ENCODE measurements at places on chromosomes 4 and X.

- H3K4me3 ChIP-seq: peak overlapping the region; percentile 43
- H3K36me3 ChIP-seq: no peaks in the 10 kb centered on the region
- DNase-seq: no peak
- no peaks in the 10 kb centered on the region for H3K27me3 ChIP-seq
These were observed 4.8 kb upstream of the KIAA0232 start for GRCh38 chr4:6777636-6778281.

DNA sequence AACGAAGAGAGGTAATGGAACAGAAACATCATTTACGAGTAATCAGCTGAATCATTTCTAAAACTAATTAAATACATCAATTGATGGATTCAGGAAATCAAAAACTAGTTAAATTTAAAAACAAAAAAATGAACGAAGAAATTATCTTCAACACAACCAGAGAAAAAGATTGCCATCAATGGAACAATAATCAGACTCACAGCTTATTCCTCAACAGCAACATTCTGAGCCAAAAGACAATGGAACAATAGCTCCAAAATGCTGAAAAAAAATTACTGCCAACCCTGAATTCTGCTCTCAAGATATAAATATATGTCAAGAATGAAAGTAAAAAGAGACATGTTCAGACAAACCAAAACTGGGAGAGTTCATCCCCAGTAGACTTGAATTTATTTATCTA, 65.5 kb upstream of the KLF3 start:
- H3K4me3 ChIP-seq: no peak overlapping the region
- H3K27ac ChIP-seq: no peak overlapping the region

GRCh38 chrX:103927030-103927429, 35.4 kb upstream of the TMSB15B start:
- peaks cover 16% of the 10 kb centered on the region for H3K36me3 ChIP-seq
- H3K4me3 ChIP-seq: no peak overlapping the region
- H3K4me1 ChIP-seq: peaks cover 10% of the 10 kb centered on the region
- H3K27ac ChIP-seq: no peak overlapping the region

DNA sequence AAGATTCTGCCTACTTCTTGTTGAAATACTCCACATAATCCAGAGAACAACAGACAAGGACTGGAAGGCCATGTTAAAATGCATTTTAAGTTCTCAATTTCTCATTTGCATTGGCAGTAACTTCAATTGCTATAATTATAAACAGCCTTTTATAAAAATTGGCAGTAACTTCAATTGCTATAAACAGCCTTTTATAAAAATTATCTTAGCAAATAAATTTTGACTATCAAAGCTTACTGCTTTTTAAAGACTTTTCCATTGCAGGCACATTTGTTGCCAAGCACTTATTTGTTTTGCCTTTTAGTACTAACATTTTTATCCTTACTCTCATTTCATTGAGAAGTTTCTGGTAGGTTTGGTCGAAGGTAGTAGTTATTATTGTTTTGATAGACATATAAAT, 17.8 kb downstream of the SCFD2 start:
- DNase-seq: no peak
- no peaks in the 10 kb centered on the region for H3K27me3 ChIP-seq
- H3K4me3 ChIP-seq: no peak overlapping the region
- H3K27ac ChIP-seq: no peak overlapping the region
- peaks cover 2% of the 10 kb centered on the region for H3K4me1 ChIP-seq

DNA sequence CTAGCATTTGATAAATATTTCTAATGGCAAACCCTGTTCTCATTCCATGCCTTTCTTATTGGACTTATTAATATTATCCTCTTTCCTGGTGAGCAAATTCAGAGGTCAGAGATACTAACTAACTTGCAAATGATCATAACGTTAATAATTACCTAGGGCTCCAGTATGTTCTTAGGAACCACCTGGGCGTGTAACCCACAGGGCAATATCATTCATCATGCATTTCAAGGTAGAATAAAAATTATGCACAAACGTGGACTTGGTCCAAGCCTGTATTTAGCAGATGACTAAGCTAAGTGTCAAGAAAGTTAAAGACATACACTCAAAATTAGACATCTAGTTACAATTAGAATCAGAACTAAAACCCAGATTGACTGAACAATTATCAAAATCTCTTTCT, 850.1 kb downstream of the TRIML1 start:
- no peaks in the 10 kb centered on the region for H3K36me3 ChIP-seq
- no peaks in the 10 kb centered on the region for H3K27me3 ChIP-seq
- DNase-seq: no peak
- H3K27ac ChIP-seq: no peak overlapping the region
- H3K4me1 ChIP-seq: no peaks in the 10 kb centered on the region

GRCh38 chr4:5988086-5988845, 30.0 kb downstream of the C4orf50 start:
- H3K4me1 ChIP-seq: no peaks in the 10 kb centered on the region
- DNase-seq: no peak
- H3K27ac ChIP-seq: no peak overlapping the region

DNA sequence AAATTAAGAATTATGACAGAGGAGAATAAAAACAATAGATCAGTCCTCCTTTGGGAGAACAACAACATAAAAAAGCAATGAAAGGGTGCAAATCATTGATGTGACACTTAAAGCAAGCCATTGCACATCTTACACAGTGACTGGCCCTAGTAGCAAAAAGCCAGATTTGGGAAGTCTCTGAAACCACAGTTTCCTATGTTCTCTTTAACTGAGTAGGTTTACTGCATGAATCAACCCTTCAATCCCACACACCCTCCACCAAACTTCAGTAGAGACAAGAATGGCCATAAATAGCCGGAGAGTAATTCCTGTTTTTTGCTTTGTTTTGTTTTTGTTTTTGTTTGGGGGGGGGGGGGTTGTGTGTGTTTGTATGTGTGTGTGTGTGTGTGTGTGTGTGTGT, 180.8 kb downstream of the VEGFC start:
- DNase-seq: no peak
- H3K27me3 ChIP-seq: no peaks in the 10 kb centered on the region
- H3K36me3 ChIP-seq: no peaks in the 10 kb centered on the region
- no peak overlapping the region for H3K27ac ChIP-seq

GRCh38 chrX:13285229-13285628, 34.6 kb downstream of the ATXN3L start:
- DNase-seq: no peak
- H3K27ac ChIP-seq: no peak overlapping the region
- H3K27me3 ChIP-seq: no peaks in the 10 kb centered on the region
- H3K36me3 ChIP-seq: peaks cover 4% of the 10 kb centered on the region
- no peak overlapping the region for H3K4me3 ChIP-seq
- H3K4me1 ChIP-seq: peaks cover 5% of the 10 kb centered on the region

DNA sequence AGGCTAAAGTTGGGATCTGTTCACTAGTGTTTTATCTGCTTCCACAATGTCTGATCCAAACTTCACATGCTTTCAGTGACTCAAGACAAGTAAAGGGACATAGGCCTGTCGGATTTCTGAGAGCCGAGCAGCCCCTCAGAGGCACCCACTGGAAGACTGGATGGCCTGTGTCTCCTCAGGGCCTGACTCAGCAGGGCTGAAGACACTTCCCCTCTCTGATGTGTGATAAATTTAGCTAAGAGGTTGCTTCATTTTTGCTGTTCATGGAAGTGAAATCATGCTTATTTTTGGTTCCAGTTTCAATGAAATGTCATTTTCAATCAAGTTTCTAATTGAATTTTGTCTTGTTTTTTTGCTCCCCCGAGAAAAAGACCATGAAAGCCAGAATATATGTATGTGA, 93.7 kb downstream of the MXRA5 start:
- DNase-seq: no peak
- H3K4me3 ChIP-seq: no peak overlapping the region
- no peaks in the 10 kb centered on the region for H3K36me3 ChIP-seq
- no peaks in the 10 kb centered on the region for H3K4me1 ChIP-seq

DNA sequence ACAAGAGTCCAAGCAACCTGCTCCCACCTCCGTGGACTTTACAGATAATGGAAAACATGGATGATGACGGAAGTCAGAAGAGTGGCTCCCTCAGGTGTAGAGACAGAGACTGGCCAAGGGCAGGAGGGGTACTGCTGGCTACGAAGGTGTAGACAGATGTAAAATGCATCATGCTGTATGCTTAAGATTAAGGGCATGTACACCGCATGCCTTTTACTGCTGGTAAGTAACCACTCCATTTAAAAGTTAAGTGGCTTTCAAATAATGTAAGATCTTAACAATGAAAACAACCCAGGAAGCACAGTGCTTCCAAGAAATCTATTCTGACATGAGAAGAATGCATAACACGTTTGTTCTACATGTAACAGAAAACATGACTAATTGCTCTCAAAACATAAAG, 76.9 kb upstream of the FAM9B start:
- H3K27ac ChIP-seq: peak overlapping the region; percentile 82
- H3K27me3 ChIP-seq: no peaks in the 10 kb centered on the region
- peaks cover 13% of the 10 kb centered on the region for H3K4me1 ChIP-seq
- H3K4me3 ChIP-seq: no peak overlapping the region

GRCh38 chr4:89829470-89830138, 7.4 kb downstream of the SNCA start:
- peak overlapping the region; percentile 10 for H3K4me3 ChIP-seq
- H3K4me1 ChIP-seq: peaks cover 13% of the 10 kb centered on the region
- peaks cover 8% of the 10 kb centered on the region for H3K27me3 ChIP-seq
- no peak overlapping the region for H3K27ac ChIP-seq
- H3K36me3 ChIP-seq: no peaks in the 10 kb centered on the region

DNA sequence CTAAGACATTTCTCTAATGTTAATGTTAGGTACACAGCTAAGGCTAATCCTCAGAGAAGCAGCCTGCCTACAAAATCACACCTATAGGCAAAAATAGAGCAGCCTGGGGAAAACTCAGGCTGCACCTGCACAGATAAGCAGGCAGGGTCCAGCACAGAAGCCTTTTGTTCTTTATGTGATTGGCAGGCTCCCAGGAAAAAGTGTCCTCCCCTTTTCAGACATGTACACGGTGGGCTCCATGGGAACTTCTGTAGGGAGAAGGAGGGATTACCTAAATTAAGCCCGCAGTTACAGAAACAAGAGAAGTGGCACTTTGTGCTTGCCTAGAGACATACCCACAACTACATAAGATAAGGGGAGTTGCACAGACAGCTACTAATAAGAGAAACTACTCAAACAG, 4.0 kb upstream of the HSPA4L start:
- DNase-seq: no peak
- peaks cover 5% of the 10 kb centered on the region for H3K36me3 ChIP-seq
- H3K4me1 ChIP-seq: peaks cover 16% of the 10 kb centered on the region
- H3K4me3 ChIP-seq: no peak overlapping the region
- peaks cover 66% of the 10 kb centered on the region for H3K27me3 ChIP-seq

GRCh38 chrX:41082783-41083182, 2.5 kb upstream of the USP9X start:
- H3K27me3 ChIP-seq: no peaks in the 10 kb centered on the region
- peaks cover 12% of the 10 kb centered on the region for H3K4me1 ChIP-seq
- H3K27ac ChIP-seq: no peak overlapping the region
- H3K4me3 ChIP-seq: no peak overlapping the region
- DNase-seq: no peak
- H3K36me3 ChIP-seq: peaks cover 2% of the 10 kb centered on the region

GRCh38 chr4:163591614-163592020, 97.1 kb downstream of the TMA16 start:
- peaks cover 3% of the 10 kb centered on the region for H3K36me3 ChIP-seq
- H3K4me1 ChIP-seq: peaks cover 23% of the 10 kb centered on the region
- no peak overlapping the region for H3K27ac ChIP-seq

- no peak overlapping the region for H3K27ac ChIP-seq
- DNase-seq: no peak
- no peak overlapping the region for H3K4me3 ChIP-seq
- no peaks in the 10 kb centered on the region for H3K4me1 ChIP-seq
- H3K27me3 ChIP-seq: no peaks in the 10 kb centered on the region
- no peaks in the 10 kb centered on the region for H3K36me3 ChIP-seq
These were observed 235.9 kb downstream of the OR13H1 start for GRCh38 chrX:131779741-131780140.

DNA sequence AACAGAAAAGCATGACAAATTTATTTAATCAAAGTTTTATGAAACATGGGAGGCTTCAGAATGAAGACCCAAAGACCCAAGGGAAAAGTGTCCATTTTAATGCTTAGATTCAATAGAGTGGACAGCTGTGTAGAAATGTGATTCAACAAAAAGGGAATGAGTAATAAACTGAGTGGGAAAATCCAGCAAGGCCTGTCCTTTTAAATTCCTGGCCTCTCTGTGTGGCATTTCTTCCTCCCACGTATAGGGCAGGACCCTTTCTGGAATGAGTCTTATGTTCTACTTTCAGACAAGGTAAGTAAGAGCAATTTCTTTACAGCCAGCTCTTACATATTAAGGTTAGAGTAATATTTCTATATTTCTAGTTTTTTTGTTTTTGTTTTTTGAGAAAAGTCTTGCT, 14.5 kb downstream of the AASDH start:
- no peak overlapping the region for H3K27ac ChIP-seq
- H3K27me3 ChIP-seq: no peaks in the 10 kb centered on the region
- H3K4me1 ChIP-seq: no peaks in the 10 kb centered on the region
- DNase-seq: no peak

GRCh38 chr4:187840814-187841213, 154.8 kb upstream of the ZFP42 start:
- no peak overlapping the region for H3K4me3 ChIP-seq
- no peaks in the 10 kb centered on the region for H3K36me3 ChIP-seq
- DNase-seq: no peak
- H3K4me1 ChIP-seq: no peaks in the 10 kb centered on the region
- no peaks in the 10 kb centered on the region for H3K27me3 ChIP-seq
- H3K27ac ChIP-seq: no peak overlapping the region

- peak; percentile 2 for DNase-seq
- peak overlapping the region; percentile 78 for H3K4me3 ChIP-seq
- H3K27ac ChIP-seq: no peak overlapping the region
- peaks cover 10% of the 10 kb centered on the region for H3K4me1 ChIP-seq
- no peaks in the 10 kb centered on the region for H3K27me3 ChIP-seq
These were observed 554 bp downstream of the CDKL5 start for GRCh38 chrX:18426004-18426320.

DNA sequence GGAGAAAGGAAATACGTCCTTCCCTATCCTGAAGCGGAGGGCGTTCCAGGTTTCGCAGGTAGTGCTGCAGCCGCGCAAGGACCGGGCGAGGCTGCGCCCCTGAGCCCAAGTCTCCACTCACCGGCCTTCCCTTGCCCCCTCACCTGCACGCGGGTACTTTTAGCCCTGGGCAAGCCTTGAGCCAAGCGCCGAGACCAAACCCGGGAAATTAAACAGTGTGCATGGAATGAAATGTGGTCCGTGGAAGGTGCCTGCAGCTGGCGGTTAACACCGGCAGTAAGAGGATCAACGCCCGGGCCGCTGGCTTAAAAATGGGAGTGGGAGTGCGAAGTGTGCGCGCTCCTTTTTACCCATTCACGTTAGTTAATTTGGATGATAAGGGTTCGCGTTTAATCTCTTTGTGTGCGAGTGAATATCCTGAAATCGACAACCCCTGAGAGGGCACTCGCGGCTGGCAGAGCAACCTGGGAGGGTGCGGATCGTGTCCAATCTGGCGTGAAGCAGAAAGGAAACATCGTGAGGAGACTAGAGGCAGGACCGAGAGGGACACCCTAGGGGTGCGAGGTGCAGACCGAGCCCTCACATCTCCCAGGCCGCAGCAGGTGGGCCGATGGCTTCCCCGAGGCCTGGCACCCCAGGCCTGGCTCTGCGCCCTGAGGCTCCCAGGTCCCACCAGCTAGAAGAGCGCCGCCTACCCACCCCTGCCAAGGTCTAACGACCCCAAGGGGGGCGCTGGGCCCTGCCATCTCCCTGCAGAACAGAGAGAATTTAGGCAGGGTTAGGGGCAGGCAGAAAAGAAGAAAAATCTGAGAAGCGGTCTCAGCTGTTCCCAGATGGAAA, 2.0 kb upstream of the HELT start:
- no peaks in the 10 kb centered on the region for H3K36me3 ChIP-seq
- no peak overlapping the region for H3K4me3 ChIP-seq
- no peak for DNase-seq
